ENCODE measurements at places on chromosomes 11 and 22.
A peak's percentile ranks its signal among the peaks of the same experiment; 100 is the strongest.

DNA sequence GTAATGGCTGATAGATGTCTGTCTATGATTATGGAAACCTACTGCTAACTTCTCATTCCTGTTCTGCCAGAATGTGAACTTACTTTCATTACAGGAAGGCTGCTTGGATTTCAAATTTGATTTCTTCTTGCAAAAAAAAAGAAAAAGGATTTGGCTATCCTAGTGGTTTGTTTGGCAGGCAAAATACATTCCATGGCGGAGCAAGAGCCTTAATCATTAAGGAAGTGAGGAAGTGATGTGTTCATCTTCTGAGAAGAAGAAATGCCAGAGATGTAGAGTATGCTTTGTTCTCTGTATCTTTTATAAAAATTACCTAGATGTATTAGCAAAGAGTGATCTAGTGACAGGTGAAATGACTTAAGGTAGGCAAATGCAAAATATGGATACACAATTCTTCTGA, 356.3 kb downstream of the SOX6 start:
- DNase-seq = no peak

DNA sequence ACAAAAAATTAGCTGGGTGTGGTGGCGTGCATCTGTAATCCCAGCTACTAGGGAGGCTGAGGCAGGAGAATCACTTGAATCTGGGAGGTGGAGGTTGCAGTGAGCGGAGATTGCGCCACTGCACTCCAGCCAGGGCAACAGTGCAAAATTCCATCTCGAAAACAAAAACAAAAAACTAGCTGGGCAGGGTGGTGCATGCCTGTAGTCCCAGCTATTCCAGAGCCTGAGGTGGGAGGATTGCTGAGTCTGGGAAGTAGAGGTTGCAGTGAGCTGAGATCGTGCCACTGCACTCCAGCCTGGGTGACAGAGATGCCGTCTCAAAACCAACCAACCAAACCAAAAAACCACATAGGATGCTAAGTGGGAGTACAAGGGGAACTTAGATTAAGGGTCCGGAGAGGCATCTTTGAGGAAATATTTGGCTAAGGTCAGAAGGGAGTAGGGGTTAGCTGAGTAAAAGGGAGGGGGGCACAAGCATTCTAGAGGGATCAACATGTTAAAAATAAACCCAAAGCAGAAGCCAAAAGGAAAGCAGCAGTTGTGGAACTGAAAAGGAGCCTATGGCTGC, 10.2 kb downstream of the PHF5A start:
- DNase-seq = no peak

- DNase-seq = no peak
These were observed 128.1 kb upstream of the LDLRAD3 start for GRCh38 chr11:35815556-35816315.

- DNase-seq = no peak
These were observed 363.1 kb downstream of the MN1 start for GRCh38 chr22:27438271-27438980.

- DNase-seq = no peak
These were observed 4.6 kb upstream of the BIRC3 start for GRCh38 chr11:102312667-102313066.

- DNase-seq = no peak
These were observed 38.3 kb downstream of the CLPB start for GRCh38 chr11:72396041-72396440.

- DNase-seq = no peak
These were observed 108.0 kb upstream of the SYN3 start for GRCh38 chr22:33166206-33166605.

GRCh38 chr11:119940401-119940976, 197.4 kb downstream of the TRIM29 start:
- DNase-seq = no peak

DNA sequence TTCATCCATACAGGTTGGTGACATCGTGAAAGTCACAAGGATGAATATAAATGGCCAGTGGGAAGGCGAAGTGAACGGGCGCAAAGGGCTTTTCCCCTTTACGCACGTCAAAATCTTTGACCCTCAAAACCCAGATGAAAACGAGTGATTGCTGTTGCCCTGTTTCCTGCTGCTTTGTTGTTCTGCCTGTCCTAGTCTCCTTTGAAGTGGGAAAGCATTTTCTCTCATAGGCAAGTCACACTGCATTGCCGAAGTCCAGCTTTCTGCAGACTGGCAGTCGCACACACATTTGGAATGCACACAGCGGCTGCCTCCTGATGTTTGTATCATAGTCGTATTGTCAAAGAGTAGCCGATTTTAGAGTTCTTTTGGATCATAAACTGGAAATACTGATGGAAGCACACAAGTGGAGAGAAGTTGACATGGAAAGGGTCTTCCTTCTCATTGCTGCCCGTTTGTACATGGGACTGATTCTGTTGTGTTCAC, 17.3 kb upstream of the AIFM3 start:
- no peak for DNase-seq

DNA sequence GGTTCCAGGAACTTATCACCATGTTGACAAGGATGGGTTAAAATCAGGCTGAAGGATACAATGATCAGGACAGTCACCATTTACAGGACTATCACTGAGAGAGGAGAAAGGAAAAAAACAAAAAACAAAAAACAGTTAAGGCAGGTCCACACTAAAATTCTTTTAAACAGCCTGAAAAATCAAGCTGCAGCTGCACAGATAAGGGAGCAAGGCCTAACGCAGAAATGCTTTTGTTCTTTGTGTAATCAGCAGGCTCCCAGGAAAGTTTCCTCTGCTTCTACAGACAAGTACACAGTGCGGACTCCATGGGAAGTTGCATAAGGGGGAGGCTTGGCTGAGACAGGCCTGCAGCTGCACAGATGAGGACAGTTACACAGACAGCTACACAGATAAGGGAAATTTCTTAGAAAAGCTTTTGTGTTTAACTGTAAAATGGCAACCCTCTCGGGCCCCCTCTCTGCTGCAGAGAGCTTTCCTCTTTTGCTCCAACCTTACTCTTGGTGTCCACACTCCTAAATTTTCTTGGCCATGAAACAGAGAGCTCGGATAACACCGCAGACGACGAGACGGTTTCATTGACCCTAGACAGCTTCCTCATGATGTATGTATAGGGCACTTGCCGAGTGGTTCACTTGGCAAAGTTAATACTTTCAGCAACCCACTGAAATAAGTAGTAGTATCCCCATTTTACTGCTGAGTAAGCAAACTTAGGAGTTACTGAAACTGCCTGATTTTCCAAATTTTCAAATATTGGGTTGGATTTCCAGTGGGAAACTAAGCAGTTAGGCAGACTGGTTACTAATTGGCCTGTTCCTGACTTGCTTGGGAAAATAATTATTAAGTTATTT, 45.5 kb downstream of the PIWIL3 start:
- peak; percentile 100 for DNase-seq

DNA sequence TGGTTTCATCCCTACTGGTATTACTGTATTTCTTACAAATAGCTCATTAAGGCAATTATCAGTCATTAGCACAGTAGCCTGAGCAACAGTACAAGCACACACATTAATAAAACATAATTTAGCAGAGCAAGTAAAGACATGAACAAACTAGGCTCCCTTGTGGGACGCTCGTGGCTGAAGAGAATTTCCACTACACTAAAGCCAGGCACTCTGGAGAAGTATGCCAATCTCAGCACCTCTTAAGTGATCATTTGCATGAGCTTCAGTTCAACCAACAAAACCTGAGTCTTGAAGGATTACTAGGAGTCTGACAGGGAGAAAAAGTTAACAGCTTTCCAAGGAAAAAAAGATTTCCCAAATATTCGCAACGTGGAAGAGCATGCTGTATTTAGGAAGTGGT, 109.1 kb downstream of the LARGE1 start:
- DNase-seq = no peak

Measured in GF-D8 (cell line).